Right renal pelvis (tissue), 4 donors: ENCODE measurements at places on chromosomes 3 and 15. TPM values are rescaled to one million over a fixed set of nuclear protein-coding genes. Genes with fewer than 3 reads are reported as not detected.

SLC22A13 gene
- polyA plus RNA-seq: 3.1 TPM

DNA sequence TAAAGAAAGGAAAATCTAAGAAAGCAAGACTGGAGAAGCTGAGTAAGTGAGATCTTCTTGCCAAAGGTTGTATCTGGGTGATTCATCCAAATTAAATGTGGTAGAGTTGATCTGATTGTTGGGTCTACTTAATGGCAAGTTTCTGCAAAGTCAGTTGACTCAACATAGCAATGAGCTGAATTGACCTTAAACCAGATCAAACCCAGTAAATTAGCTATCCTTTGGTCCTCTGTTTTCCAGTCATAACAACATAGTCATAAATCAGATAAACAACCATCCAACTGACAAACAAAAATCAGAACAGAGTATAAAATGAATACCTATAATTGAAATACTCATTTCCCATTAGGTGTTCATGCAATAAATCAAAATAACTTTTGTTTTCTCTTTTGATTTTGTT lies 142.6 kb upstream of the CFAP20DC start:
- DNase-seq: no peak

STRA6 gene
- 32.5 TPM for polyA plus RNA-seq

DNA sequence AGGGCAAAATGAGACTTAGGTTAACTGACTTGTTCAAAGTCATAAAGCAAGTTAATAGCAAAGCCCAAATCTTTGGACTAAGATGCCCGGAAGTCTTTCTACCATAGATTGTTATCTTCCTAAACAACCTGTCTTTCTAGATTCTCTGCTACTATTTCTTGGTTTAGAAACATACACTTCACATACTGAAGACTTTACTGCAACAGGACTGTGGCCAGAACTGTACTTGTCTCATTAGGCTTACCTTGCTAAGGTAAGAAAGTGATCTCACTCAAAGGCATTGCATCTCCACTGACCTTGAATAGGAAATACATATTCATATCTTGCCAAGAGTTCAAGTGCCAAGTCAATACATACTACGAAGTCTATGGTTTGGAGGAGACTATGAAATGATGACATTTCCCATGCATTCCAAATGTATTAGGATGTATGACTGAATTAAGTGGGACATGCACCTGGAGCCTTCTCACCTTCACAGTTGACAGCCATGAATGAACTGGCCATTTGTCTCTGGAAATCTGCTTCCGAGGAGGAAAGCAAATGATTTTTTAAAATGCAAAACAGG lies 5.0 kb downstream of the ZDHHC3 start:
- no peak for DNase-seq

- no peak for DNase-seq
These were observed 303.1 kb upstream of the CTDSPL start for GRCh38 chr3:37558580-37558979.

GRCh38 chr3:103052236-103052830 lies 617.5 kb downstream of the ZPLD1 start:
- no peak for DNase-seq

FANCD2OS gene
- polyA plus RNA-seq: 0.51 TPM

NRG4 gene
- polyA plus RNA-seq: 4.2 TPM

GABRB3 gene
- polyA plus RNA-seq: 5.9 TPM

ATP10A gene
- 2.6 TPM for polyA plus RNA-seq

- no peak for DNase-seq
These were observed 325.4 kb upstream of the WNT5A start for GRCh38 chr3:55812394-55813013.

DNA sequence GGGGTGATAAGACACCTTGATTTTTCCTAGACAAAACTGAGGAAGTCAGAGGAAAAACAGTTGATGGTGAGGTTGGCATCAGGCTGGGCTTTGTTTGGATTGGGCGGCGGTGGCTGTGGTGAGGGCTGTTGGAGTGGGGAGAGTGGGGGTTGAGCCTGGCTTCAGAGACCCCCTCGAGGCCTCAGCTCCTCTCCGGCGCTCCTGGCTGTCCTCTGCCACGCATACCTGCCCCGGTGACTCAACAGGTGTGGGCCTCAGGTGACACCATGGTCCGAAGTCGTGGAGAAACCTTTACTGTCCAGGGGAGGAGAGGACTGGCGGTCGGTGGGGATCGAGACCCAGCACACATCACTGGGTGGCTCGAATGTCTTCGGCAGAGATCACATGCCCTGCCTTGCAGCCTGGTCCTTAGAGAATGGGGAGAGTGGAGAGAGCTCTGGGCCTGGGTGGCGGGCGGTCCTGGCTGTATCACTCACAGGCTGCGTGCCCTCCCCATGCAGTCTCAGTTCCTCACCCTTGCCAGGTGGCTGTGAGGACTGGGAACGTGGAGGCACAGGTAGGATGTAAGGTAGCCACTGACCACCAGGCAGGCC lies 2.6 kb downstream of the APBA2 start:
- DNase-seq: no peak

GRCh38 chr3:46981932-46982471 lies 2.5 kb downstream of the NBEAL2 start:
- DNase-seq: no peak

GRCh38 chr15:35197306-35197705 lies 112.2 kb upstream of the NANOGP8 start:
- no peak for DNase-seq

DNA sequence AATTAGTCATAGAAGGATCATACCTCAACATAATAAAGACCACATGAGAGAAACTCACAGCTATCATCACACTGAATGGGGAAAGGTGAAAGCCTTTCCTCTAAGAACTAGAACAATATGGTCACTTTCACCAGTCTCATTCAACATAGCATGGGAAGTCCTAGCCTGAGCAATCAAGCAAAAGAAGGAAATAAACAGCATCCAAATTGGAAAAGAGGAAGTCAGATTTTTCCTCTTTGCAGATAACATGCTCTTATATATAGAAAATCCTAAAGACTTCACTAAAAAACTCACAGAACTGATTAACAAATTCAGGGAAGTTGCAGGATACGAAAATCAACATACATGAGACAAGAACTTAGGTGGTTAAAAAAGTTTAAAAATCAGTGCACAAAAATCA lies 24.7 kb downstream of the MAP3K13 start:
- no peak for DNase-seq

- DNase-seq: no peak
These were observed 51.1 kb upstream of the POLG start for GRCh38 chr15:89385596-89386331.

PLA2G4E gene
- polyA plus RNA-seq: 0.04 TPM

AGBL1 gene
- polyA plus RNA-seq: 0.09 TPM

DLEC1 gene
- 1.1 TPM for polyA plus RNA-seq

IRAK2 gene
- polyA plus RNA-seq: 0.65 TPM

DNA sequence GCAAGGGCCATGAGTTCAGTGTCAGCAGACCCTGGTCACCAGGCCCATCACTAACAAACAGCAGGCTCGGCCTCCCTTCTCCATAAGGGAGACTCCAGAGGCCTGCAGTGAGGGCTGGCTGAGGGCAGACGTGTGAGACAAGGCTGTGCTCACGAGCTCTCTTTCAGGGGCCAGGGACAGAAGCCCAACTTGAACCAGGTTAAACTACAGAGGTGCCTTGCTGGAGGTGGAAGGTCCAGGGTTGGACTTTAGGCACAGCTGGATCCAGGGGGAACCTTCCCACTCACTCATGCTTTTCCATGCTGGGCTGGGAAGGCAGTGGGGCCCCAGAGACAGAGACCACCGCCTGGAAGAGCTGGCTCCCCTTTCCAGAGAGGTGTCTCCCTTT lies 19.0 kb downstream of the CFAP100 start:
- no peak for DNase-seq

DNA sequence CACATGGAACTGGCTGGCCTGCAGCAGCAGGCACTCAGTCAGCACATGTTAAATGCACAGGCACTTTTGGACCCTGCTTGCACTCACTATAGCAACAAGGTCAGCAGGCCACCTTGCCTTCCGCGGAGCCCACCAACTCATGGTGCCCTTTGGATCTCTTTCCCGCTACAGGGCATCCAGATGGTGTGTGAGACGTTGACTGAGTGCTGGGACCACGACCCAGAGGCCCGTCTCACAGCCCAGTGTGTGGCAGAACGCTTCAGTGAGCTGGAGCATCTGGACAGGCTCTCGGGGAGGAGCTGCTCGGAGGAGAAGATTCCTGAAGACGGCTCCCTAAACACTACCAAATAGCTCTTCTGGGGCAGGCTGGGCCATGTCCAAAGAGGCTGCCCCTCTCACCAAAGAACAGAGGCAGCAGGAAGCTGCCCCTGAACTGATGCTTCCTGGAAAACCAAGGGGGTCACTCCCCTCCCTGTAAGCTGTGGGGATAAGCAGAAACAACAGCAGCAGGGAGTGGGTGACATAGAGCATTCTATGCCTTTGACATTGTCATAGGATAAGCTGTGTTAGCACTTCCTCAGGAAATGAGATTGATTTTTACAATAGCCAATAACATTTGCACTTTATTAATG lies 85.0 kb downstream of the TGFBR2 start:
- DNase-seq: no peak

- DNase-seq: no peak
These were observed 62.7 kb downstream of the GSK3B start for GRCh38 chr3:120031561-120031960.

LPCAT4 gene
- 35.6 TPM for polyA plus RNA-seq

MESP2 gene
- polyA plus RNA-seq: 0.53 TPM

MYO5C gene
- polyA plus RNA-seq: 20.5 TPM

CLRN1 gene
- polyA plus RNA-seq: not detected
